ENCODE measurements at places on chromosomes 6 and 20. TPM values are rescaled to one million over a fixed set of nuclear protein-coding genes. Genes with fewer than 3 reads are reported as not detected.

DNA sequence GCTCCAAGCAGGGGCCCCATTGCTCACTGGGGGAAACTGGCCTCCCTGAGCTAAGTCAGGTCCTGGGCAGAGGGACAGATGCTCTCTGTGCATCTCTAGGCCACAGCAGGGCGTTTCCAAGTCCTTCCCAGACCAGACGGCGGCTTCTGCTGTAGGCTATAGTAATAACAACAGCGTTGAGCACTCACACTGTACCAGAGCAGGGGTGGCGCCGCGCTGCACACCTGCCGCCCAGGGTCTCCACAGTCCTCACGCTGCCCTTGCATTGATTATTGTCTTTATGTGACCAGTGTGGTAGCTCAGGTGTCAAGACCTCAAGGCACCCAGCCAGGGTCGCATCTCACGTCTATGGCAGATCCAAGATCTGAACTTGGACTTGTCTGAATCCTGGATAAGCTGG lies 14.9 kb upstream of the CCN5 start:
- DNase-seq, result no peak

- DNase-seq, result no peak
These were observed 9.7 kb upstream of the ZSCAN9 start for GRCh38 chr6:28215425-28215824.

DNA sequence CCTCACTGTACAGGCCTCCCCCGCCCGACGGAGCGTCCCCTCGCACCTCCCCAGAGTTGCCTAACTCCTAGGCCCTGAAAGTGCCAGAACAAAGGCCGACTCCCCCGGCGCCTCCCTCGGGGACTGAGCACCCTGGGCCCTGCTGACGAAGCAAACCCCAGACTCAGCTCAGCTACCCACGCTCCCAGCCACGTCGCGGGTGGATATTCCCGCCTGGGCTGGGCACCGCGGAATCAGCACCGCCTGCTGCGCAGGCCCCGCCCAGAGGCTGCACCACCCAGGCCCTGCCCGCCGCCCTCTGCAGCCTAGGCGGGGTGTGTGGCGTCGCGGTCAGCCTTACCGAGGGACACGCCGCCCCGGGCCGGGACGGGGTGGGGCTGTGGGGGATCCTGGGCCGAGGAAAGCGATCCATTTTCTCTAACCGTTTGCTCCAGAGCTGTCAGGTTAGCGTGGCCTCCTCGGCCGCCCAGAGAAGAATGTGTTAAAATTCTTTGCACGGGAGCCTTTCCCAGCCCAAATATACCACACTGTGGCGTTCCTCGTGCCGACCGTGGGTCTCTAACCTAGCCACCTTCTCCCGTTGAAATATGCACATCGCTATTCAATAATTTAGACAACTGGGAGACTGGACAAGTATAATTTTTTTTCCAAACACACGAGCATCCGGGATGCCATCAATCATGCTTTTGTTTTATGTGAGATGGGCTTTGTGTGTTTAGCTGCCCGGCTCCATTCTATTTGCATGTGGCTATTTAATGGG lies 31.4 kb downstream of the TFAP2A start:
- DNase-seq, result peak; percentile 80

The RAD21L1 gene
- total RNA-seq, result not detected

GRCh38 chr6:56448046-56448445 lies 194.6 kb downstream of the DST start:
- no peak for DNase-seq

DNA sequence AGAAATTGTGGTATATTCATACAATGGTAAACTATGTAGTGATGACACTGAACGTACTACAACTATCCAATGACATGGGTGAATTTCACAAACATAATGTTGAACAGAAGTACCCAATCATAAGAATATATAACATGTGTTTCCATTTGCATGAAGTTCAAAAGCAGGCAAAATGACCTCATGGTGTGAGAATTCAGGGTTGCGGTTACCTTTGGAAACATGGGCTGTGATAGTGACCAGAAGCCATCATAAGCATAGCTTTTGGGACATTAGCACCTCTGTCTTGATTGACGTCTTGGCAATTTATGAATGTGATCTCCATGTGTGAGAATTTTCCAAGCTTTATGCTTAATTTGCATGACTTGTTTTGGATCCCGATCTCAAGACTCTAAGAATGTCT lies 500.1 kb upstream of the JAG1 start:
- DNase-seq, result peak; percentile 73

DNA sequence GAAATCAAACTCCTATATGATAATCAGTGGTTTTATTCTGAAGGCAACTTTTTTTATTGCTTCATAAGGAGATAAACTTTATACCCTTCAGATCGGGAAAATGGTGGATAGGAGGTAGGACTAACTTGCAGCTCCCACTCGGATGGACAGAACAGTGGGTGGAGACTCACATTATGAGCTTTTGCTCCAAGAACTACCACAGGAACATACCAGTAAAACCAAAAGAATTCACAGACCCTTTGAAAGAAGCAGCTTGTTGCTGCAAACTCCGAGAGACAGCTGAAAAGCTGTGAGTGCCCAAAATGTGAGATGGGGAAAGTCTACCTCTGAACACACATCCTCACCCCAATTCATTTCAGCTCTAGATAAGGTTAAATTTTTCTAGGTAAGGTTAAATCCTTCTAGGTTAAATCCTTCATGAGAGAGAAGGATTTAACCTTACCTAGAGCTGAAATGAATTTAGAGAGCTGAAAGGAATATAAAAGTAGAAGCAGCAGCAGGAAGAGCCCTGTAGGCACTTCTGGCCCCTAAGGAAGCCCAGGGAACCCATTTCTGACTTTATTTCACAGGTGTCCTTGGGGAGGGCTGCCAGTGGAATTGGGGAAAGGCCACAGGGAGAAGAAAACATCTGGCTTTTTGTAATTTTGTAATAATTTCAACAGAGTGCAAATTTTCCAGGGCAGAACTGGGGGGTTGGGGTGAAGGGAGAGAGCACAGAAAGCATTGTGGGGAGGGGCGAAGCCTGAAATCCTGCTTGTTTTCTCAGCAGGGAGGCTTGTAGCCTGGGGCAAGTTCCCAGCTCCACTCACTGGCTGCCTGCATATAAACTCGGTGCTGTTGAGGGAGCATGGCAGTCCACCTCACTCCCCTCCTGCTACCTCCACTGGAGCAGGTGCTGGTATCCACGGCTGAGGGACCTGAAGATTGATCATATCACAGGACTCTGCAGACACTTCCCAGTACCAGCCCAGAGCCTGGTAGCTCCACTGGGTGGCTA lies 65.9 kb upstream of the HCRTR2 start:
- DNase-seq, result peak; percentile 4

The ZSCAN31 gene
- total RNA-seq, result 20.4 TPM

- DNase-seq, result peak; percentile 75
These were observed 110.2 kb upstream of the CST7 start for GRCh38 chr20:24838546-24839535.

DNA sequence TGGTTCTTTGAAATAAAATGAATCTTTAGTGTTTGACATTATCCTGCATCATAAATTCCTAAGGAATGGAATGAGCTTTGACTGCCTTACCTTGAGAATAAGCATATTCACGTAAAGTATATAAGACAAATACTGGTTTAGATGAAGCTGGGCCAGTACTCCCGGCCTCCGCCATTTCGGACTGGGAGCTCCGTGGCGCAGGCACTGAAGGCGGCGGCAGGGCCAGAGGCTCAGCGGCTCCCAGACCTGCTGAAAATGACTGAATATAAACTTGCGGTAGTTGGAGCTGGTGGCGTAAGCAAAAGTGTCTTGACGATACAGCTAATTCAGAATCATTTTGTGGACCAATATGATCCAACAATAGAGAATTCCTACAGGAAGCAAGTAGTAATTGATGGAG lies 76.2 kb upstream of the FAM83B start:
- no peak for DNase-seq

The PLCB4 gene
- 16.1 TPM for total RNA-seq

DNA sequence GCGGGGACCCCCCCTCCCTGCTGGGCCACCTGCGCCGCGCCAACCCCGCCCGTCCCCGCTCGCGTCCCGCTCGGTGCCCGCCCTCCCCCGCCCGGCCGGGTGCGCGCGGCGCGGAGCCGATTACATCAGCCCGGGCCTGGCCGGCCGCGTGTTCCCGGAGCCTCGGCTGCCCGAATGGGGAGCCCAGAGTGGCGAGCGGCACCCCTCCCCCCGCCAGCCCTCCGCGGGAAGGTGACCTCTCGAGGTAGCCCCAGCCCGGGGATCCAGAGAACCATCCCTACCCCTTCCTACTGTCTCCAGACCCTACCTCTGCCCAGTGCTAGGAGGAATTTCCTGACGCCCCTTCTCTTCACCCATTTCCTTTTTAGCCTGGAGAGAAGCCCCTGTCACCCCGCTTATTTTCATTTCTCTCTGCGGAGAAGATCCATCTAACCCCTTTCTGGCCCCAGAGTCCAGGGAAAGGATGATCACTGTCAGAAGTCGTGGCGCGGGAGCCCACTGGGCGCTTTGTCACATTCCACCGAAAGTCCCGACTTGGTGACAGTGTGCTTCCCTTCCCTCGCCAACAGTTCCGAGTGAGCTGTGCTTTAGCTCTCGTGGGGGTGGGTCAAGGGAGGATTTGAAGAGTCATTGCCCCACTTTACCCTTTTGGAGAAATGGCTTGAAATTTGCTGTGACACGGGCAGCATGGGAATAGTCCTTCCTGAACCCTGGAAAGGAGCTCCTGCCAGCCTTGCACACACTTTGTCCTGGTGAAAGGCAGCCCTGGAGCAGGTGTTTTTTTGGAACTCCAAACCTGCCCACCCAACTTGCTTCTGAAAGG lies 2.1 kb downstream of the VEGFA start:
- peak; percentile 54 for DNase-seq

GRCh38 chr6:157538168-157538567 lies 157.2 kb downstream of the ZDHHC14 start:
- no peak for DNase-seq

DNA sequence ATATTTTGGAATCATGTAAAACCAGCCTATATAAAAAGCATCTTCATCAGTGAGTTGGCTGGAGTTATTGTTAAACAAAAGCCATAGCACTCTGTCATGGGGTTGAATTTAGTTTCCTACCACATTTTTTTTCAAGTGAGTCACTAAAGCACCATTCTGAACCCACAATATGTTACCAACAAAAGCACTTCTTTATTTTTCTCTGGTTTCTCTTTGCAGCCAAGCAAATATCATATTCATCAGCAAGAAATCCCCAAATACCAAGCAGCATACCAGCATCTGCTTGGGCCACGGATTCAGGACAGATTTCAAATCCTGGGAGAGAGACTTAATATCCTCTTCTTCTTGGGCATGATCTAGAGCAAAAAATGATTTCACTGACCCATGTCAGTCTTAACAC lies 441.4 kb downstream of the BCKDHB start:
- peak; percentile 83 for DNase-seq

DNA sequence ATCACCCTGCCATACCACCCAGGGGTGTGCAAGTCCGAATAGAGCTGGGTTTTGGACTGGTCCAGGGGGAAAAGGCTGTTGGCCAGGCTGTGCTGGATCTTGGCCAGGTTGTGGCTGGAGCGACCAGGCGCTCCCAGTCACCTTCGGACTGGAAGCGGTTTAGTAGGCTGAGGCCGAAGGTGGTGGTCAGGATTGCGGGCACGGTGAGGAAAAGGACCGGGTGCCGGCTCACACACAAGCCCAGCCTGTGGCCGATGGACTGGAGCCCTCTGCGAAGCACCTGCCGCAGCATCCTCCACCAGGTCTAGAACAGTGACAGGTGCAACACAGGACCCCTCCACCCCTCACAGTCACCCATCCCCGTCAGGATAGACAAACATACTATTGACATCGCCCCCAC lies 590.6 kb upstream of the PTCHD4 start:
- no peak for DNase-seq

- DNase-seq, result no peak
These were observed 2.1 kb upstream of the CASS4 start for GRCh38 chr20:56409956-56410355.

- peak; percentile 7 for DNase-seq
These were observed 36.1 kb downstream of the NUS1 start for GRCh38 chr6:117711369-117711768.

The SCRT2 gene
- not detected for total RNA-seq

DNA sequence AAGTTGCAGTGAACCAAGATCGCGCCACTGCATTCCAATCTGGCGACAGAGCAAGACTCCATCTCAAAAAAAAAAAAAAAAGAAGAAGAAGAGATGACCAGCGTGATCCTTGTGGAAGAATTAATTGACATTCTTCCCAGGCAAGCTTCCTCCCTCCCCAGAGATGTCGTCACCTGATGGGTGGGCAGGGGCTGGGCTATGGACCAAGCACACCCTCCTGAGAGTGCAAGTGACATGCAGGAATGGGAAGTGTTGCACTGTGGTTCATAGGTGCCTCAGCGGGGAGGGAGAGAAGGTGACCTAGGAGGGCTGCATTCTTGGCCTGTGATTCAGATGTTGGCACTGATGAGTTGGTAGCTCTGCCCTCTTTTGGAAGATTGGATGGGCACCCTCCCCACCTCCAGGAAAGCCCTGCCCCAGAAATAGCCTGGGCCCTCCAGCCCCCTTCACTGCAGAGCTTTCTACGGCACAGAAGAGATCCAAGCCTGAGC lies 37.8 kb downstream of the TAF8 start:
- peak; percentile 92 for DNase-seq

The STMND1 gene
- not detected for total RNA-seq

DNA sequence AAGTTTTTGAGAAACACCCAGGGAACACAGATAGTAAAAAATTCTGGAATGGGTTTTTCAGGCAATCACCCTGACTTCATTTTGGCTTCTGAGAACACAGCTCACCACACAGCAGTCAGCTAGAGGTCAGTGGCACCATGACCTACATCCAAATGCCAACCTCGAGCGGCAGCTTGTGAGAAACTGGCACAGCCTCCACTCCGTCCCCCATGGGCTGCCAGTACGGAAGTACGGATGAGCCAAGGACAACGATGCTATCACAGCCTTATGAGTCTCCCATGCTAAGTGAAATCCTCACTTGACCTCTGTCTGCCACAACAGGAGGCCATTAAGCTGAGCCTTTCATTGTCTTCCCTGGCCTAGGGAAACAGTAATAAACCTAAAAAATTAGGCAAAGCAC lies 32.0 kb downstream of the KIF16B start:
- no peak for DNase-seq

The ULBP2 gene
- 75.7 TPM for total RNA-seq

DNA sequence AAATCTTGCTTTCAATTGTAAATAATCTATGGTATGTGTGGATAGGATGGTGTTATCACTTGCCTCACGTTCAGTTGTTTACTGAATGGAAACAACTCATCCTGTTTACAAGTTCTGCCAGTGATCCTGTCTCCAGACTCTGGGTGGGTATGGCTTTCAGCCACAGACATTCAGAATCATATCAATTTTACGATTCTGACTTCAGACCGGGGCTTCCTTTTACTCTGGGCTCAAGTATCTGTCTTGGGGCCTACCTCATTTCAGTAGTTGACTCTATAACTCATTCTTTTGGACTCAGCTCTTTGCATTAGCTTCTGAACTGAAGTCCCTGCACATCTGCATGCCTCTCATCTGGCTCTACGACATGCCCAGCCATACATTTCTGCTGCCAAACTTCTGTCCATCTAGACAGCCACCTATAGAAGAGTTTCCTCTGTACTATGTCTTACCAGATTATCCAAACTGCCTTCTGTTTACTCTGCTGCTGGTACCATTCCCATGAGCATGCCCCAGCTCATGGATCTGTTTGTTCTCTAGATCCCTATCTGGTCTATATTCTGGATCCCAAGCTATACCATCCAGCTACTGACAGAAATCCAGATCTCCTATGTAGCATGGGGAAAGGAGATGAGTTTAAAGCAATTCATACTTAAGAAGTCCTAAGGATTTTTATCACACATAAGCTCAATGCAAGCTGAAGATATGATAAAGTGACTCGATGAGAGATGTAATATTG lies 34.3 kb downstream of the FYN start:
- DNase-seq, result no peak

- DNase-seq, result peak; percentile 69
These were observed 603.2 kb downstream of the RNF144B start for GRCh38 chr6:18990059-18990978.
